ENCODE measurements at places on chromosomes 3 and 15.

DNA sequence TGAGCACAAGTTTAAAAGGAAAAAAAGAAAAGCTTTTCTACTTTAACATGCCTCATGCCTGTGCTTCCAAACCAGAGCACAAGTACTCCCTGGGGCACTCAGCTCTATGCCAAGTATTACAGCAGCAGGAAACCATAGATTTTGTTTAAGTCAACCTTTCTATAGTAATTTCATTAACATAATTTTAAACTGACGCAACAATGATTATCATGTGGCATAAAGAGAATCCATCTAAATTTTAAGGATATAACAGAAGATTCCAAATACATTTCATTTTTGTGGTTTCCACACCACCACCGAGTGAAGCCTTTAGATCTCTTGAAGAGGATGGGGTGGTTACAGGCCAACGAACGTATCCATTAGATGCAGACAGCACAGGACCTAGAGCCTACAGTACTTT is 112.1 kb downstream of the TNIK start:
- no peak for DNase-seq

DNA sequence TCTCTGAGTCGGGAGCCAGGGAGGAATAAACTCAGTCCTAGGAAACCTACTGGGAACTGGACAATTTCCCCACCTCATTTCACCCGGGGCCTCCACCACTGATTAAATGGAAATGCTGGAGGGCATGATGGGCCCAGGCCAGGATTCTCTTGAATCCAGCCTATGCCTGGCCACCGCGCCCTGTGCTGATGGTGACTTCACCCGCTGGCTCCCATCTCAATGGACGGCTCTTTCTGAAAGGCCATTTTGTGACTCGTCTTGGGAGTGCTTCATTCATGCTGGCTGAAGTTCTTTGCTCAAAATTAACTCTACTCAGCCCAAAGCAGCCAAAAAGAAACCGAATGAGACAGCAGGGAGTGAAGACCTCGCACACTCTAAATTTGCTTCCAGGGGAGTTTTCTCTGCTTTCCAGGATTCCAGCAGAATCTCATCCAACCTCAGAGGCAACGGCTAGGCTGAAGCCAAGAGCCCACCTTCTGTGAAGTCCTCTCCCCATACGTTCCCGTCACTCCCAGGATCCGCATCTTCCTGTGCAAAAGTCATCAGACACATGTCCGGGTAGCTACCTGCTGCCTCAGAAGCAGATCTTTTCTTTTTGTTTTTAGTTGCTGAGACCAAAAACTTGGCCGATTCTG is 266.0 kb upstream of the ICE2 start:
- no peak for DNase-seq

GRCh38 chr15:43414196-43414595 is 43.3 kb downstream of the TUBGCP4 start:
- no peak for DNase-seq

DNA sequence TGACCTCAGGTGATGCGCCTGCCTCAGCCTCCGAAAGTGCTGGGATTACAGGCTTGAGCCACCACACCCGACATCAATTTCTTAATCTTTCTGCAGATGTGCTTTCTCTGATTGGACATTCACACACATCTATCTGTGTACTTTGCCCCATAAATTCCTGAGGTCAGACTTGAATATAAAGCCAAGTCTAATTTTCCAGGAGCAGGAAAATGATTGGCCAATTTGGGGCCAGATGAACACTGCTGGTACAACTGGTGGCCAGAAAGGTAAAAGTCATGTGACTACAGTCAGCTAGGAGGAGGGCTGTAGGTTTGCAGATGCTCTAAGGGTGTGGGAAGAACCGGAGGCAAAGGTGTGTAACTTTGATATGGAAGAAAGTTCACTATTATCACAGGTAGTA is 3.2 kb upstream of the RAD51 start:
- no peak for DNase-seq

- no peak for DNase-seq
Observed at GRCh38 chr3:187621881-187622280, 48.3 kb downstream of the SST start.

DNA sequence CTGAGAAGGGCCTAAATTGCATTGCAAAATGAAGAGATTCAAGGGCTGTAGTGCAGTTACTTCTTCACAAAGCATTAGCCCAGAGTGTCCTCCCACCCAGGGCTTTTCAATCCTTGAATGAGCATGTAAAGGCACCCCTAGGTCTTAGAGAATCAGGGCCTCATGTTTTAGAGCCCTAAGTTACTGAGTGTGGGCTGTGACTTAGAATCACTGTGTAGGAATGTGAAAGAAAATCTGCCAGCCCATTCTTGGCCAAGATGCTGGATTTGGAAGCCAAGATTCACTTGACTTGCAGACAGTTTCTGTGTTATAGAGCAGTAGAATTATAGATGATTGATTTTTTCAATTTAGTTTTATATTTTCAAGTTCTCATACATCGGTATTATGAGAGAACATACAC is 153.2 kb downstream of the MYRIP start:
- DNase-seq, result no peak

- DNase-seq, result peak; percentile 71
Observed at GRCh38 chr3:14925729-14926591, 21.4 kb upstream of the NR2C2 start.

- no peak for DNase-seq
Observed at GRCh38 chr3:196643201-196643749, 3.8 kb downstream of the NRROS start.
